ENCODE measurements at places on chromosomes 12 and 14. TPM values are rescaled to one million over a fixed set of nuclear protein-coding genes. Genes with fewer than 3 reads are reported as not detected.

The KRT5 gene
- not detected for total RNA-seq

GRCh38 chr12:48084066-48084465 lies 21.8 kb downstream of the SENP1 start:
- DNase-seq, result no peak

GRCh38 chr14:39884091-39884490 lies 451.9 kb upstream of the FBXO33 start:
- DNase-seq, result no peak

The RPS6KL1 gene
- total RNA-seq, result 4.5 TPM

The ADCY6 gene
- not detected for total RNA-seq

GRCh38 chr12:120856980-120857379 lies 47.2 kb downstream of the SPPL3 start:
- DNase-seq, result no peak

The KICS2 gene
- 8.7 TPM for total RNA-seq

DNA sequence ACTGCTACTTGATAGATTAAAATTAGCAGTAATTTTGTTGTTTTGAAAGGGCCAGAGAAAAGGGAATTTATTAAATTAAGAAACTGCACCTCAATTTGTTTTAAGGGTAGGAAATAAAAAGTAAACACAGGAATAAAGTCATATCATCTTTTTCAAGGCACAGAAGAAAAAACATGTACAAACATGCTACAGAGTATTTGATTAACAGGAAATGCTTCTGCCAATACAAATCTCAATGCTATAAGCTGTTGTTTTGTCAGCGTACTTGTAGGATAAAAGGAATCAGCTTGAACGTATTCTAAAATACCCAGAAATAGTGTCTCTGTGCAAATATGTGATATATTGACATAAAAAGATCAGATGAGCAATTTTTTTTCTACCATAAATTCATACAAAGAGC lies 474.0 kb upstream of the MGAT4C start:
- DNase-seq, result no peak

The PLEKHG3 gene
- total RNA-seq, result 36.0 TPM

The ATP6V1D gene
- 43.6 TPM for total RNA-seq

DNA sequence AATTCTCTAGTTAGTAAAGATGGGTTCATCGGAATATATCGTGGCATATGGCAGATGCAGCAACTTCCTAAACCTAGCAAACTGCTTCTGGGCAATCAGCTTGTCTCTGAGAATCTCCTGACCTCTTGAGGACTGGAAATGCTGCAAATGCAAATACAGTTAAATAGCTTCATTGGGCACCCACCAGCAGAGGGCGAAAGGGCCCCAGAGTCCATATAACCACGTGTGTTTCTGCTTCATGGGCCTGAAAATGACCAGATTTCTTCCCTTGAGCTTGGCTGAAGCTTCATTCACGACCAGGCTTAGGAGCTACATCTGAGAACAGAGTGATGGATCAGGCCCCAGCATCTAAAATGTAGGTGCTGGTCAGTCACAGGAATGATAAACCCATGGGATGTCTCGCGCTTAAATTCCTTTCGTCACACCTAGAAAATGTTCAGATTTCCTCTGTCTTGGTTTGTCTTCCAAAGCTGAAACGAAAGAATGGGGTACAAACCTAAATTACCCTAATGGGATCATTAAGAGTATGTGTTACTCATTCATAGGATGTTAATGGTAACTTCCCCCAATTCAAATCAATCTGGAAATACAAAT lies 1482.5 kb upstream of the TMEM132C start:
- DNase-seq, result peak; percentile 12

DNA sequence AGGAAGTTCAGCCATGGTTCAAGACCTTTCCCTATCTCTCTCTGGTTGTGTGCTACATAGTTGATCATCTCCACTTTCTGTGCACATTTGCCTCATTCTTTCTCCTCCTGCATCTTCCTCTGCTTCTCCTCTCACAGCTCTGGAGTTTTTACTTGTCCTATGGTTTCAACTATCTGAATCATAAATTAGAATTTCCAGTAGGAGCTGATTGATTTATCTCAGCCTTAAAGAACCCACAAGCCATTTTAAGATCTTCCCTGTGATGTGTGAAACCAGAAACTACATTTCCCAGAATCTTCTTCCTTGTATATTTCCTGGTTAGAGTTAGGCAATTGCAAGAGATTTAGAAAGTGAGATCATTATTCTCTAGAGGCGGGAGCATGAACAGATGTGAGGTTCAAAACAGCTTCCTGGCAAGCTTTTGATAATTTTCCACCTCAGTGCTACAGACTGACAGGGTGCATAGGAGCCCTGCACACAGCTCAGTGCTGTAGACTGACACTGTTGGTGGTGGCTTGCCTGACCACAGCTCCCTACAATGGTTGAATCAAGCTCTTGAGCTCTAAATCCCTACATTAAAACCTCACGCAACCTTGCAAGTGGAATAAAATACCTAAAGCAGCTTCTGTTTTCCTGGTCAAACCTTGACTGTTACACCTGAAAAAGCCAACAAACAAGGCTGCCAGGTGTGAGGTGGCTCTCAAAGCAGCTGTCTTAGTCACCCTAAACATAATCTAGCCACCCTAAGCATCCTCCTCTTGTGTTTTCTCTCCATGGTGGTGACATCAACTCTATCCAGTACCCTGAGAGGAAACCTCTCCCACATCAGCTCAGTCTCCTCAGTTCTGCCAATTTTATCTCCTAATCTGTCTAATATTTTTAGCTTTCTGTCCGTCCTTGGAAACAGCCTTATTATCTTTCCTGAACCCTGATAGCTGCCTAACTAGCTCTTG lies 21.5 kb upstream of the IFNG start:
- peak; percentile 67 for DNase-seq

GRCh38 chr14:88546621-88547385 lies 8.0 kb downstream of the PTPN21 start:
- DNase-seq, result no peak

GRCh38 chr12:33614630-33615029 lies 175.0 kb upstream of the SYT10 start:
- no peak for DNase-seq

The TBC1D30 gene
- total RNA-seq, result 0.19 TPM

DNA sequence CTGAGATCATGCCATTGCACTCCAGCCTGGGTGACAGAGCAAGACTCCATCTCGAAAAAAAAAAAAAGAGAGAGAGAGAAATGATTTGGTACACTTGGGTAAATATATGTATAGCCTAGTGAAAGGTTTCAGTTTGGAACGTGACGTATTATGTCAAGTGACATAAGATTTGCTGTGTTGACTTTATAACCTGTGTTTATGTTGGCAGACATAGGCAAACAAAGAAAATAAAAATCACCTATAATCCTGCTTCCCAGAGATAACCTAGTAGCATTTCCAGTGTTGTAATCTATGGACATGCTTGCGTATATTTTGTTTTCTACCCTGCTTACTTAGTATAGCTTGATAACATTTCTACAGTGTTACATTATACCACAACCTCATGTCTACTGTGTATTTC lies 16.7 kb downstream of the ERG28 start:
- no peak for DNase-seq

DNA sequence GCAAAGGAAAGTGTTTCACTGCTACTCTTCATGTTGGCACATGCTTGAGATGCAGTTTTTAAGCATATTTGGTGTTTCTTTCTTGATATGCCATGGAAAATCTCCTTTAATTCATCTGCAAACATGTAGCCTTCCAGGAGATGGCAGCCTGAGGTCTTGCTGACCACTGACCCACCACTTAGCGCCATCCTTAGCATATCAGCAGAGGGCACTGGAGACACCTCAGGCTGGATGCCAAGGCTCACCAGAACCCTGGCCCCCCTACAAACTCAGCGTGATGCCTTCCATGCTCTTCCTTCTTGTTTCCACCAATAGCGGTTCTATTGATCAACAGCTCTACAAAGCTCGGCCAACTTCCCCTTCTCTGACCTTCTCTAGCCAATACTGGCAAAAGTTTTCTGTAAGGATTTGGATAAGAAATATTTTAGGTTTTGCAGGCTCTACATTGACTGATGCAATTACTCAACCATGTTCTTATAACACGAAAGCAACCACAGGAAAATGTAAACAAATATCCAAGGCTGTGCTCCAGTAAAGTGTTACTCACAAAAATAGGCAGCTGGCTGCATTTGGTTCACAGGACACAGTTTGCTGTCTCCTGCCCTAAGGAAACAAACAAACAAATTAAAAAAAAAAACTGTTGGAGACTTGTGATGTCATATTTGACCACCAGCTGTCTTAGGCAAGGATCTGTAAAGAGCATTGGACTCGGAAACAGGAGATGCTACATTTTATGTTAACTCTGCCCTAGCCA lies 209.7 kb downstream of the SLC15A4 start:
- no peak for DNase-seq

GRCh38 chr14:87896393-87897380 lies 96.3 kb downstream of the GALC start:
- no peak for DNase-seq

DNA sequence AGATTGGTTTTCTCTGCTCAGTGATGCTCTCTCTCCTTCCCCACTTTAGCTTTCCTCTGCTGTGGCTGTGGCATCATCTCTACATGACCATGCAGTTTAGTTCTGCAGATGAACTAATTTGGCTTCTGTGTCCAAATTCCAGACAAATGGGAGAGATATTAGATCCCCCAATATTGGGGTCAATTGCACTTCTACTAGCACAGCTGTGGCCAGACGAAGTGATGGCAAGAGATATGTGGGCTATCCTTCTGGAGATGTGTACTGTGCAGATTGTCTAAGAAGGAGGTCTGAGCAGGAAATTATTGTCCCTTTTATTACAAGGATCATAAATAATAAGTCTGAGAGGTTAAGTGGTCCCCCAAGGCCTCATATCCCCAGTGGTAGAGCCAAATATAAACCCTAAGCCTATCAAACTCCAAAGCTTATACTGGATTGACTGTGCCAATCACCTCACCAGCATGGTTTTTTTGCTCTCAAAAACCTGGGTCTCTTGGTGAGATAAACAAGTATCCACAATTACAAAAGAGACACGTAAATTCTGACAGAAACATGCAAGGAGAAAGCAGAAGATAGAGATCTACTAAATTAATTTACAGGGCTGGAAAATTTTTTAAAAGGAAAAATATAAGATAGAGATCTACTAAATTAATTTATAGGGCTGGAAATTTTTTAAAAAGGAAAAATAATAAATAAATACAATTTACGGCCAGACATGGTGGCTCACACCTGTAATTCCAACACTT lies 29.1 kb upstream of the GCH1 start:
- no peak for DNase-seq

- no peak for DNase-seq
These were observed 108.8 kb downstream of the RBM19 start for GRCh38 chr12:113857371-113857770.
